Gastrocnemius medialis (tissue), 4 donors: ENCODE measurements at places on chromosomes 7 and 10. TPM values are rescaled to one million over a fixed set of nuclear protein-coding genes. Genes with fewer than 3 reads are reported as not detected.

Gene ADAM12
- not detected for total RNA-seq

Gene ODAD2
- not detected for total RNA-seq

DNA sequence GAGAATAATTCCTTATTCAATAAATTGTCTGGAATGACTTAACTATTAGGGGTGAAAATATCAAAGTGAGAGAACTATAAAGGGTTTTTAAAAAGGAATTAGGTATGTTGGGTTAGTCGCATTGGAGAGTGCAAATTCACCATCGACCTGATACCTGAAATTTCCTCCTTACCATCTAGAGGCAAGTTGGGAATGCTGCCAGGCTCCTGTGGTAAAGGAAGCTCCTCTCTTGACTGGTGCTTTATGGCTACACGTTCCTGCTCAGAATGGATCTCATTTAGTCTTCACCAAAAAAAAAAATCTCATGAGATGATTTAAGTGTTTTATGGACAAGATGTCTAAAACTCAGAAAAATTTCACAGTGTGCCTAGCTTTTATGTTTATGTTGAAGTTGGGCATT, 129.8 kb downstream of the EGFR start:
- H3K27me3 ChIP-seq = no peaks in the 10 kb centered on the region
- no peak for DNase-seq
- no peak overlapping the region for H3K27ac ChIP-seq
- no peak overlapping the region for H3K4me3 ChIP-seq
- H3K36me3 ChIP-seq = peaks cover 18% of the 10 kb centered on the region

DNA sequence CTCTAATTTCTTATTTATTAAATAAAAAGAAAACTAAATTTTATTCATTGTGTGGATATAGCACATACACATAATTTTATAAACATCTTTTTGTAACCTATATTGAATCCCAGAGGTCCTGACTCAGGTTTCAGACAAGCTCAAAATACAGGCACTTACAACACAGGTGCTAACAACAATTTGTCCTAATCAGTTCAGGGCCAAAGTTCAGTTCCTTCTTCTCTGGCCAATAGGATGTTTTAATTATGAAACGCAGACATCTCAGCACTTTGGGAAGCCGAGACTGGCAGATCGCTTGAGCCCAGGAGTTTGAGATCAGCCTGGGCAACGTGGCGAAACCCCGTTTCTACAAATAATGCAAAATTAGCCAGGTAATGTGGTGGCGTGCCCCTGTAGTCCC, 15.0 kb downstream of the RPA3 start:
- no peaks in the 10 kb centered on the region for H3K27me3 ChIP-seq
- peaks cover 34% of the 10 kb centered on the region for H3K4me1 ChIP-seq
- no peak overlapping the region for H3K4me3 ChIP-seq
- DNase-seq = no peak

DNA sequence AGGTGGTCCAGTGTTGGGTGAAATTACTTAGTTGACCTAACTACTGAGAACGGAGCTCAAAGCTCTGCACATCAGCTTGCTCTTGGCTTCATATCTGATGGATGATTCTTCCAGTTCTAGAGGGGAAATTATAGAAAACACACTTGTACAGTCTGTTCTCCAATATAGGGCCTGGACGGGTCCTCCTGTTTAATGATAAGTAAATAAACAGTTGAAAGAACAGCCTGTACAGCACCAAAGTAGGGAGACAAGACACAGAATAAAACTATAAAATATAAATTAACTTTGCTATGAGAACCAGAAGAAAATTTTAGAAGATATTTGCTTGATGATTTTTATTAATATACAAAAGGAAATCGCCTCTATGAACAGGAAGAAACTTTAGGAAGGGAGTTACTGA, 271.7 kb downstream of the STK31 start:
- no peak overlapping the region for H3K27ac ChIP-seq
- H3K4me1 ChIP-seq = no peaks in the 10 kb centered on the region
- no peaks in the 10 kb centered on the region for H3K27me3 ChIP-seq
- H3K4me3 ChIP-seq = no peak overlapping the region
- DNase-seq = no peak

DNA sequence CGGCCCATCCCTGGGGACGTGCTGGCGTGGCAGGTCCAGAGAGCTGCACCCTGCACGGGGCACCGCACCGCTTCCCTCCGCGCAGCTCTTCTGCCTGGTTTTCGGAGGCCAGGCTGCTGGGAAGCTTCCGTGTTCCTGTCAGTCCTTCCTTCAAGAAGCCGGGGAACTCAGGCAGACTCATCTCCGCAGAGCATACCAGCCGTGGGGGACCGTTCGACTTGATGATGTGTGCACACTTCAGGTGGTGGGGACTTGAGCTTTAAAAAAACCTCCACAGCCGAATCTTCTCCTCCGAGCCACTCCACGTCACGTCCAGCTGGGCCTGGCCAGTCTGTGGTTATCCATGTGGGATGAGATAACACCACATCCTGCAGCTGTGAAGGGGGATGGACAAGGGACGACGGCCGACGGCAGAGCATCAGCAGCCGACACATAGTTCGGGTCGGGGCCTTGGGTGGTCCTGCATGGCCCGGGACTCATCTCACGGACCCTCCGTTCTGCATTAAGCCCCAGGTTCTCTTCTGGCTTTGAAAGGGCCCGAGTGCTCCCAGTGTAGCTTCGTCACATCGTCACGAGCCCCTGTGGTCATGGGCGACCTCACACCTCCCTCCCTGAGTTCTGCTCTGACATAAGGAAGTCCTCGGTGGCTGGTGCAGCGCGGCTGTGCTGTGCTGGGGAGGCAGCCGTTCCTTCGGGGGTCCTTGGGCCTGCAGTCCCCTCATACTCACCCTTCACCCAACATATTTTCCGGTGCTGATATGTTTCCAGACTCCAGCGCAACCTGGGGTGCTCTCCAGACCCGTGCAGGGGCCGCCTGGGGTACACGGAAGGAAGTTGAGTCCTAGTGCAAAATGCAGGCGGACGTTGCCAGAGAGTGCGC, 4.5 kb upstream of the BHLHA15 start:
- no peak for DNase-seq
- no peak overlapping the region for H3K4me3 ChIP-seq
- peaks cover 10% of the 10 kb centered on the region for H3K27me3 ChIP-seq
- H3K27ac ChIP-seq = no peak overlapping the region
- peaks cover 30% of the 10 kb centered on the region for H3K36me3 ChIP-seq
- no peaks in the 10 kb centered on the region for H3K4me1 ChIP-seq

DNA sequence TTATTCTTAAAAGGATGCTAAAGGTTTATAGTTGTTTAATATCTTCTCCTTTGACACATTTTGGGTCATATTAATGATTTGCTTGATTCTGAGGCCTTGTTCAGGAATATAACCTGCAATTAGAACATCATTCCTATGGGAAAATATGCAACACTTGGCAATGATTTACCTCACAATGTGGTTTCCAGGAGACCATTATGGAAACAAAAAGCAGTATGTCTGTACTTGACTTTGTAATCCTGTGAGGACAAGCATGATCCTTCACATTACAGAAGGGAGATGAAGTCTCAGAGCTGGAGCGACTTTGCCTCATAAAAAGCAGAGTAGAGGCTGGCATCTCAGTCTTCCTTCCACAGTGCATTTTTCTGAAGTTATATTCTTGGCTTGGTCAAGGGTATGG, 57.0 kb upstream of the CDCA7L start:
- H3K4me3 ChIP-seq = no peak overlapping the region
- no peaks in the 10 kb centered on the region for H3K4me1 ChIP-seq
- no peak for DNase-seq
- no peaks in the 10 kb centered on the region for H3K36me3 ChIP-seq

GRCh38 chr7:148021507-148022045, 569.0 kb upstream of the C7orf33 start:
- H3K27me3 ChIP-seq = no peaks in the 10 kb centered on the region
- H3K36me3 ChIP-seq = no peaks in the 10 kb centered on the region

GRCh38 chr7:122040147-122040546, 103.9 kb downstream of the AASS start:
- no peak overlapping the region for H3K4me3 ChIP-seq
- H3K27me3 ChIP-seq = no peaks in the 10 kb centered on the region
- DNase-seq = no peak
- H3K36me3 ChIP-seq = no peaks in the 10 kb centered on the region
